ENCODE measurements at places on chromosomes 5 and 9.

DNA sequence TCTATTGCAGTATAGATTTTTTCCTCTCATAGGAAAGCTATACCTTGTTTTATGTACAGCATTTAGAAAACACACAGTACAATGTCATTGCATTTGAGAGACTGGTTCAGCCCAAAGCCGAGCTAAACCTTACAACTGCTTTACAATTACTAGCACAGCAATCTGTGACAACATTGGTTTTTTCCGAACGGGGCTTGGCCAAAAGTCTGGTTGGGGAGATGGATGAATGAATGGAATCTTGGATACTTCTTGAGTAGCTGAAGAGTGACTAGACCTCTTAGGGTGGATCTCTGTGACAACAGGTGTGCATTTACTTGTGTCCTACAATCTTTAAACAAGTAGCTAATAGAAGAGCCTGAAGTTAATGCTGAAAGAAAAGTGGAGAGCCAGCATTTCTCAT is 1.2 kb downstream of the SGCD start:
- DNase-seq = no peak

GRCh38 chr9:6330958-6331634 is 2.9 kb downstream of the TPD52L3 start:
- DNase-seq = no peak

GRCh38 chr5:137563646-137564397 is 64.7 kb upstream of the SPOCK1 start:
- DNase-seq = no peak

DNA sequence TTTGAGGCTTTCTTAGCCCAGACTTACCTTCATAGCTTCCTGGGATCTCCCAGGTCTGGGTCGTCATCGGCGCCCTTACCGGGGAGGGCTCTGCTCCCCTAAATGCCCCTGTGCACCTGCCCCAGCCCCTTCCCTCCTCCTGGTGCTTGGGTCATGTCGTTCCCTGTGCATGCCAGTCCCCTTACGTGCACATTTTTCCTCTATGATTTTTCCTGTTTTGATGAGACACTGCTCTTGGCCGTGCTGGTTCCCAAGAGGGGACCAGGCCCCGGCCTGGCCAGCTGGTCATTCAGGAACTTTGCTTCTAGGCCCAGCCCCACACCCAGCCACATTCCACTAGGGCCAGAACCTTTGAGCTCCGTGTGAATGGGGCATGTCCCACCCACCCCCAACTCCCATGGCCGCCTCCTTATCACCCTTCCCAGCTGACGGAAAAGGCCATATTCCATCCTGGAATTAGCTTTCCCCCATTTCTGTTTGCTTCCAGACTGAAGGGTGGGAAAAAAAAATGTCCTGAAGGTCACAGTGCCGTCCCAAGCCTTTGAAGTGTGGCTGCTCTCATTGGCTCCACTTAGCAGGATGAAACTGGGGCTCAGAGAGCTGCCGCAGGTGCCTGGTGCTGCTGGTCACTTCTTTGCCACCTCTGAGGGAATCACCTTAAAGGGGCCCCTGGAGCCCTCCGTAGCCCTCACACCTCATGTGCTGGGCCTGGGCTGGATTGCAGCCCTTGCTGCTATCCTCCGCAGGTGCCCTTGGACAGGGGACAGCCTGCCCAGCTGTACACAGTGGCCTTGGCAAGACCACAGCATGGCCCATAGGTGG is 25.1 kb downstream of the ERGIC1 start:
- no peak for DNase-seq

GRCh38 chr5:137712139-137712667 is 23.7 kb downstream of the KLHL3 start:
- no peak for DNase-seq

- DNase-seq = peak; percentile 2
Observed at GRCh38 chr5:169302491-169303118, 1.7 kb upstream of the SLIT3 start.

DNA sequence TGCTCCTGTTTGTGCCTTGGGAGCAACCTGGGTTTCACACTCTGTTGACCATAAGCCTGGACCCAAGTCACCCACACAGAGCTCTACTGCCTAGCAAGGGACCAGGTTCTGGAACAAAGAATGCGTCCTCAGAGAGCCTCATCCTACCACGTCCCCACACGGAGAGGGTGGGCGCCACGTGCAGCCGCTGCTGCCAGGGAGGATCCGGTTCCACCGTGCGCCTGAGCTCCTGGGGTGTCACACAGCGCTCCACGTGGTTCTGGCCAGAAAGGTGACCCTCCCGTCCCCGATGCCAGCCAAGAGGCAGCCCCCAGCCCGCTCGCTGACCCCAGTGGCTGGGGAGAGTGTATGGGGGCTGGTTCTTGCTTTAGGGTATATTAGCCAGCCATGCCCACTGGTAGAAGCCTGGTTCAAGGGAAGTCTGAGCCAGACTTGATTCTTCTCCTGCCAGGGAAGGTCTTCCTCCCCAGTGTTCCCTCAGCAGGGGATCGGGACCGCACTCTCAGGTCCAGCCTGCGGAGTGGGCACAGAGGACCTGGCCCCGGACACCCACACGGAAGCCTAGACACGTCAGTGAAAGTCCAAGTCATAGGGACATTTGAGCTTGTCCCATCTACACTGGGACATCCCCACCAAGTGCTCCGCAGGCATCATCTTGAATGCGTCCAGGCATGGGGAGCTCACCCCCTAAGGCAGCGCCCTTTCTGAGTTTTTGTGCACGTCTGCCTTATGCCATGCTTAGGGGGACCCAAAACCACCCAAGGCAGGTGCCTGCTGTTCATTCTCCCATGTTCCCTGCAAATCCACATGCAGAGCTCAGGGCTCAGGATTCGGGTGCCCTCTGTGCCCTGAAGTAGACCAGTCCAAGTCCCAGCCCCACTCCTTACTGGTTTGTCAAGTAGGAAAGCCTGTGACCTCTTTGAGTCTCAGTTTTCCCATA is 2.4 kb downstream of the FCN1 start:
- no peak for DNase-seq

GRCh38 chr5:78604689-78605285 is 43.8 kb downstream of the LHFPL2 start:
- no peak for DNase-seq

GRCh38 chr9:136365775-136366222 is 2.3 kb upstream of the DNLZ start:
- no peak for DNase-seq

- DNase-seq = no peak
Observed at GRCh38 chr5:73151766-73152410, 21.1 kb upstream of the TMEM174 start.

GRCh38 chr5:42057254-42057690 is 132.2 kb downstream of the FBXO4 start:
- peak; percentile 14 for DNase-seq

DNA sequence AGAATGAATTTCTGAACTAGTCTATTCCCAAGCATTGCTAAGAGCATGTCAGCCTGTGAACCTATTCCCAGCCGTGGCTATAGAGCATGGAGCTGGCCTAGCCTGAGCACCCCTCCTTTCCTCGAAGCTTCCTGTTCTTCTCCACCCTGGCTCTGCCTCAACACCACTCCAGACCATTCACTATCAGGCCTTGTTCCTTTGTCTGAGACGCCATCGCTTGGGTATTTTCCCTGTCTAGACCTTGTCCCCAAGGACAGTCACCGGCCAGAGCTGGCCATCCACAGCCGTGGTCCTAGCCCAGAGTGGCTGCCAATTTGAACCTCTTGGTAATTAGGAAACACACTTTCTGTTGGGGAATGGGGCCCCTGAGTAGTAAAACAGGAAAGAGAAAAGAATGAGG is 105.8 kb downstream of the LIFR start:
- no peak for DNase-seq

DNA sequence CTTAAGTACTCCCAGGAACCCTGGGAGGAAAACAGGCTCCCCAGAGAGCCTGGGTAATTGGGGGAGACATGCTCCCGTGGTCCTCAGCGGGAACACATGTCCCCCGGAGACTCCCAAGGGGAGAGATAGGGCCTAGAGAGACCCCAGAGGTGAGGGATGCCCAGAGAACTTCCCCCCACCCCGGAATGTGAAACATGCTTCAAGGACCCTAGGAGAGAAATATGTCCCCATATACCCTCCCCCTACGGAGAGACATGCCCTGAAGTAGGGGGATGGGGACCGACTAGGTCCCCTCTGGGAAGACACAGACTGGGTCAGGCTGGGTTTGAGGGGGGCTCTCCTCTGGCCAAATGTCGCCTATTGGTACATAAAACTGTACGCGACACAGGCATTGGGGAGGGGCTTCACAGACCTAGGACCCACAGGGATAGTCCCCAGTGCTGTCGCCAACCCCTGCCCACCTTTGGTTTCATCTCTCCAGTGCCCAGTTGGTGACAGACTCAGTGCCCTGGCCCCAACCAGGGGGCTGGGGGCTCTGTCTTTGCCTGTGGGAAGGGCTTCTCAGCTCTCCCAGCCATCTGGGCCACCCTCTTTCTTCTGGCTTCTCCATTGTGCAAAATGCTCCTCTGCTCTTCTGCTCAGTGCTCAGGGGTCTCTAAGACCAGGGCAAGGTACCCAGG is 26.9 kb downstream of the PCDH1 start:
- no peak for DNase-seq

- no peak for DNase-seq
Observed at GRCh38 chr5:171832775-171833174, 47.2 kb downstream of the SMIM23 start.

DNA sequence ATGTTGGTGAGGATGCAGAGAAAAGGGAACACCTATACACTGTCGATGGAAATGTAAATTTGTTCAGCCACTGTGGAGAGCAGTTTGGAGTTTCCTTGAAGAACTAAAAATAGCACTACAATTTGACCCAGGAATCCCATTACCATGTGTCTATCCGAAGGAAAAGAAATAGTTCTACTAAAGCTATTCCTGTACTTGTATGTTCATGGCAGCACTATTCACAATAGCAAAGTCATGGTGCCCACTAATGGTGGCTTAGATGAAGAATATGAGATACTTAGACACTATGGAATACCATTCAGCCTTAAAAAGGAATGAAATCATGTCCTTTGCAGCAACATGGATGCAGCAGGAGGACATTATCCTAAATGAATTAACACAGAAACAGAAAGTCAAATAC is 50.2 kb upstream of the CAST start:
- DNase-seq = no peak

DNA sequence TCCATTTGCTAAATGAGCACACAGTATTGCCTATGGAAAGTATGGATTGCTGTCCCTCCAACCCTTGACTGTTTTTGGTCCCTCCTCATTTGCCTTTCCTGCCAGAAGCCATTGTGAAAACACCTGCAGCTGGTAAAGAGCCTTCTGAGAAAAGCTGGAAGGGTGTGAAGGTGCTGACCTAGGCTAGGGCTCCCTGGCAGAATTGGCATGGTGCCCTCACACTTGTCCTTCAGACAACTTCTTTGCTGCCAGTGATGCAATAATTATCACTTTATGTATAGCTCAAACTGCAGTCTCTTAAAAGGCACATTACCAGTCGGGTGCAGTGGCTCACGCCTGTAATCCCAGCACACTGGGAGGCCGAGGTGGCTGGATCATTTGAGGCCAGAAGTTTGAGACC is 4.2 kb downstream of the TXNDC15 start:
- DNase-seq = no peak

DNA sequence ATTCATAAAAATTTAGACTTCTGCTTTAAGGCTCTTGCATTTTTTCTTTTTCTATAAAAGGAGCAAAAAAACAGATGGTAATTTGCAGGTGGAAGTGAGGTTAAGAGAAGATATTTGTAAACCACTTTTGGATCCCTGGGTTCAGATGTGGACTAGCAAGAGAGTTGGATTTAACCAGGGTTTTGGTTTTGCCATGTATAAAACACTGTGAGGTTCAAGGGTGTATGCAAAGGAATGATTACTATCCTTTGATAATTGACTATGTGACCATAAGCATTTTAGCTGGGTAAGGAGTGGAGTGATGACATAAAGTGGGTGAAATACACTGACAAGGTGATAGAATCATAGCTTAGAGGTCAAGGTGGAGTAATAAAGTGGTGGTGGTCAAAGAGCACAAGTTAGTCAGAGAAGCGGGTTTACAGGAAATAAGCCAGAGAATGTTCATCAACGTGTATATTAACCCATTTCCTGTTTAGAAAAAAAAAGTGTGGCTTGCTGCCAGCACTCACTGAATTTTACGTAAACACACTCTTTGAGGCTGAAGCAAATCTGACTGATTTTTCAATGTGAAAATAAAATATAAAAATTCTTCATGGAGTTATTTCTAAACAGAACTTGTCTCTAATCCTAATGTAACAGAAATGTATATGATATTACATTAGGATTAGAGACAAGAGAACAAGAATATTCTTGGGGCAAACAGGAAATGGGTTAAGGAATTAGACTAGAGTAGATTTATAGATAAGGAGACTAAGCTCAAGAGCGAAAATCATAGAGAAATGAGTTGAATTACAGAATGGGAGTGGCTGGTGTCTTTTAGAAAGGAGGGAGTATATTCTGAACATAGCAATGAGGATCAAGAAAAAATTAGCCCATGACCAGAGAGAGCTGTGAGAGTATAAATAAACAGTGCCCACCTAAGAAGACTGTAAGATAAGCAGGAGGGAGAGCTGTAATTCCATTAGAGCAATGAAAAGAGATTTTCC is 74.5 kb downstream of the CDKN2A start:
- DNase-seq = no peak

DNA sequence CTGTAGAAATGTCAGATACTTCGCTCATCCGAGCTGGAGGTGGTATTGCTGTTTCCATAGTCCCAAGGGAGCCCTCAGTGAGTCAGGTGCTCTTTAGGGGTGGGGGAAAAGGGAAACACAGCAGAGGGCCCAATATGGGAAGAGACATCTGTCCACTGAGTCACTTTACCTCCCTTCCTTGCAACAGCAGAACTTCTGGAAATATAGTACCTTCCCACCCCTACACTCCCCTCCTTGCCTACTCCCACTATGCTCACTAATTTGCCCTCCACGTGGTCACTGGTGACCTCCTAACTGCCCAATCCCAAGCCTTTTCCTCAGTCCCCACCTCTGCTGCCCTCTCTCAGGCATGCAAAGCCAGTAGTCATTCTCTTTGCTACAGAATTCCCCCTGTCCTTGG is 1.9 kb downstream of the HK3 start:
- no peak for DNase-seq

DNA sequence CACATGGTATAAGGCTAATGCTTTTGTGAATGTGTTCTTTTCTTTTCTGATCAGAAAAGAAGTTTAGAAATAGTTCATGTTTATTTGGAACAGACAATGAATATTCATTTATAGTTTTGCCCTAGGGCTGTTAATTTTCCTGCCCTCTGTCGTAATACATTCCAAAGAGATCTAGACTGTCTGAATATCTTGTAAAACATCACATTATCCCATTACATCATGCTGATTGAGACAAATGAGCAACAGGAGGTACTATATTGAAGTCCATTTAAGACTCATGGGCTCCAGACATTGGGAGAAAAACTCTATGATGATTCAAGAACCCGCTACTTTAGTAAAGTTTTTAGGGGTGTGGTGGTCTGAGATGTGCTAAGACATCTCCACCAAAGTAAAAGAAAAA is 121.2 kb upstream of the MAP1B start:
- no peak for DNase-seq

All from effector CD8-positive, alpha-beta T cell (primary cell).